Adrenal gland (tissue), 19 donors: ENCODE measurements at places on chromosomes 5 and 9. TPM values are rescaled to one million over a fixed set of nuclear protein-coding genes. Genes with fewer than 3 reads are reported as not detected.

The ENTREP1 gene
- total RNA-seq: 9.8 TPM

The IFNA16 gene
- not detected for total RNA-seq

The IRGM gene
- total RNA-seq: not detected

DNA sequence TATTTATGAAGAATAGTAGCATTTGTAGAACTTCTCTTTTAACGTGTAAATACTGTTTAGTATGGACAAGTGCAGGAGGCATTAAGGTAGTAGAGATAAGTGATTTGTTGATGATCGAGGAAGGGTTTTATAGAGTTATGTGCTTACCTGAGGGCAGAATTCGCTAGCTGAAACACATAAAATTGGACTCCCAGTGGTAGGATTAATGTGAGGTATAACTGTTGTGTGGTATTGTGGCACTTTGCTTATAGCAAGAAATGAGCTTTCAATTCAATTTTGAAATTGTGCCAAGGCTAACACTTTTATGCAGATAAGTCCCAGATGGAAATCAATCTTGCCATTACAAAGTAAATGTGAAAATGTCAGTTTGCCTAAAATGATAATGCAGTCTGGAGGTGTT is 1.2 kb downstream of the AP3S1 start:
- DNase-seq: no peak

GRCh38 chr9:71120501-71121247 is 747 bp downstream of the TRPM3 start:
- DNase-seq: no peak

The DMRT3 gene
- total RNA-seq: not detected

- DNase-seq: peak; percentile 77
These were observed 4.3 kb downstream of the FAM163B start for GRCh38 chr9:133604856-133605255.

GRCh38 chr5:44833249-44833648 is 24.5 kb downstream of the MRPS30 start:
- no peak for DNase-seq
